Anterior cingulate cortex (tissue), 58 donors: ENCODE measurements at places on chromosomes 3 and 15.

GRCh38 chr3:101172516-101172915 is 147.9 kb downstream of the IMPG2 start:
- DNase-seq, result no peak

GRCh38 chr15:93358166-93359059 is 269.4 kb upstream of the RGMA start:
- no peak for DNase-seq

GRCh38 chr3:66582721-66583423 is 82.0 kb upstream of the LRIG1 start:
- DNase-seq, result no peak

DNA sequence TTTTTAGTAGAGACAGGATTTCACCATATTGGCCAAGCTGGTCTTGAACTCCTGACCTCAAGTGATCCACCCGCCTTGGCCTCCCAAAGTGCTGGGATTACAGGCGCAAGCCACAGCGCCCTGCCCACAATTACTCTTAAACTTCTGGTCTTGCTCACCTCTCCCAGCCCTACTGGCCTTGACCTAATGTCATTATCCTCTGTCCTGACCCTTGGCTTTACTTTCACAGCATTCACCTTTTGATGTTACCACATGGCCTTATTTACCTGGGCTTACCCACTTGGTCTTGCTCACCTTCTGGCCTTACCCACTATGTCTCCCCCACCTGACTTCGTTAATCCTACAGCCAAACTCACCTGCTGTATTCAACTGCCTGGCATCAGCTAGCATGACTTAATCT is 105.9 kb downstream of the IL12A start:
- no peak for DNase-seq
